ENCODE measurements at places on chromosomes 3 and 15.

- DNase-seq, result no peak
Observed at GRCh38 chr3:186339180-186339918, 22.7 kb downstream of the DGKG start.

- no peak for DNase-seq
Observed at GRCh38 chr15:100245855-100246254, 95.9 kb downstream of the ADAMTS17 start.

GRCh38 chr3:167716920-167717319 is 17.8 kb downstream of the PDCD10 start:
- DNase-seq, result no peak

DNA sequence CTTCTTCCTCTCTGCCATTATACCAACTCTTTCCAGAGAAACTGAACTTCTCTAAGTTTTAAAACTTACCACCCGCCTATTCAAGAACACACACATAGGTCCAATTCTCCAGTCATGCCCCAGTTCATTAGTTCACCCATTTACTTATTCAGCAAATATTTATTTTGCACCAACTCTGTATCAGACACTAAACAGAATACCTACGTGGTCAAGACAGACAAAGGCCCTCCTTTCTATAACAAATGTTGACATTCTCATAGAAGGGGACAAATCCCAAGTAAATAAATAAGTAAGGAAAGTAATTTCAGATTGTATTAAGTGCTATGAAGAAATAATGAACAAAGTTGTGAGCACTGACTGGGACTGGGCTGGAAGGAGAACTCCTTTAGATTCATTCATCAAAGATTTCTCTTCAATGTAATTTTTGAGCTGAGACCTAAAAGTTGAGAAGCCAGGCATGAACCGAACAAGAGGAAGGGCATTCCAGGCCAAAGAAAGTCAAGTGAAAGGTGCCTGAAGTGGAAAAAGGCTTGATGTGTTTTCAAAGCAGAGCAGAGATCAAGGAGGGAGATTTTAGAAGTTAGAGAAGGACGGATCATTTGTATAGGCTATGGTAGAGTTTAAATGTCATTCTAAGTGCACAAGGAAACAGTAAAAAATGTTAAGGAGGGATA is 120.4 kb downstream of the P3H2 start:
- DNase-seq, result no peak

All from suppressor macrophage treated with lipopolysaccharide for 1 hour (primary cell).